ENCODE measurements at places on chromosomes 2 and 18.

- no peak for DNase-seq
Measured at GRCh38 chr2:8514796-8515758, 166.8 kb upstream of the ID2 start.

DNA sequence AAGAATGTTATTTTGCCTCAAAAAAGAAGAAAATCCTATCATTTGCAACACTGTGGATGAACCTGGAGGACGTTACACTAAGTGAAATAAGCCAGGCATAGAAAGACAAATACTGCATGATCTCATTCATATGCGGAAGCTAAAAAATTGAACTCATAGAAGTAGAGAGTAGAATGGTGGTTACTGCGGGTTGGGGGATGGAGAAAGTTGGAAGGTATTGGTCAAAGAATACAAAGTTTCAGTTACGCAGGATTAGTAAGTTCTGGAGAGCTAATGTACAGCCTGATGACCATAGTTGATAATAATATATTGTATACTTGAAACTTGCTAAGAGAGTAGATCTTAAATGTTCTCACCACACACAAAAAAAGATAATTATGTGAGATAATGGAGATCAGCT is 5.0 kb upstream of the GALNT5 start:
- no peak for DNase-seq

GRCh38 chr2:134976074-134976702 is 57.6 kb downstream of the CCNT2 start:
- no peak for DNase-seq

DNA sequence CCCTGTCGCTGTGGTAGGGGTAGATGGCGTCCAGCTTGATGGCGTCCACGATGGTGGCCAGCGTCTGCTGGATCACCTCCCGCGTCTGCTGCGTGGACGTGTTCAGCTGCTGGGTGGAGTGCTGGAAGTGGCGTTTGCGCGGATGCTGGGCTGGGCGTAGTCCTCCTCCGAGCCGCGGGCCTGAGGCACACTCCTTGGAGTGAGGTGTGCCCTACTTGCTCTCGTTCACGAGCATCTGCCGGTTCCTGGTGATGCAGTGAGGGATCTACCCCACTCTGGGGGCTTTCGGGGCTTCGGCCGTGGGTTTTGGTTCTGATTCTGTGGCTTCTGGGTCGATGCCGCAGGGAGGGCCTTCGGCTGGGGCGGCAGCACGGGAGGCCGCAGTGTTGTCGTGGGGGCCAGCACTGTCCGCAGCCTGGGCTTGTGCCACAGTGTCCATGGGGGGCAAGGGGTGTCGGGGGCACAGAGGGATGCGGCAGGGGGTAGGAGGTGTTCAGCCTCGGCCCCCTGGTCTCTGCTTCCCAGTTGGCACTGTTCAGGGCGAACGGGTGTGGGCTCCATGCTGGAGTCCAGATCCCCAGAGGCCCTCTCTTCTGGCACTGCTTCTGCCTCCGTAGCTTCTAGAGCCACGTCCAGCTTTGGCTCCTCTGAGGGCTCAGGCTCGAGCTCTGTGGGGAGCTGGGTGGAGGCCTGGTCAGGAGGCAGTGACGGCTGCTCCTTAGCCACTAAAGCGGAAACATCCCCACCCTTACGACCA is 890.6 kb upstream of the LRRTM1 start:
- no peak for DNase-seq

Data from SW 1271 (cell line).